NCI-H446 (cell line): ENCODE measurements at places on chromosomes 6 and 20.

DNA sequence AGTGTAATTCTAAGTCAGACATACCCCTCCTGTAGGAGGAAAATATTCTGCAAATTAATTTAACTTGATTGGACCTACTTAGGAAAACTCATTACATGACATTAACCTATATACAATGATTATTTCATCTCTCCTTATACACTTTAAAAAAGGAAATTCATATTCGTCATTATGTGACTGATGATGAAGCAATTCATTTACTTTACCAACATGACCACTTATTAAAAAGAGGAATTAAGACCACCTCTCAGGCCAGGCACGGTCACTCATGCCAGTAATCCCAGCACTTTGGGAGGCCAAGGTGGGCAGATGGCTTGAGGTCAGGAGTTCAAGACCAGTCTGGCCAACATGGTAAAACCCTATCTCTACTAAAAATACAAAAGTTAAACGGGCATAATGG lies 11.6 kb downstream of the AKIRIN2 start:
- no peak for DNase-seq

- no peak for DNase-seq
These were observed 85.4 kb downstream of the CBLN4 start for GRCh38 chr20:55919956-55920355.

- no peak for DNase-seq
These were observed 253.8 kb upstream of the CITED2 start for GRCh38 chr6:139628270-139628669.

DNA sequence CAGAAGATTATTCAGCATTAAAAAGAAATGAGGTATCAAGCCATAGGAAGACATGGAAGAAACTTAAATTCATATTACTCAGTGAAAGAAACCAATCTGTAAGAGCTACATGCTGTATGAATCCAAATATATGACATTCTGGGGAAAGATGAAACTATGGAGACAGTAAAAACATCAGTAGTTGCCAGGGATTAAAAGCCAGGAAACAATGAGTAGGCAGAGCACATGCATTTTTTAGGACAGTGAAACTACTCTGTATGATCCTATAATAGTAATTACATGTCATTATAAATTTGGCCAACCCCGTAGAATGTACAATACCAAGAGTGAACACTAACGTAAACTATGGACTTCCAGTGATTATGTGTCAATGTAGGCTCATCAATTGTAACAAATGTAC lies 92.8 kb upstream of the RNF217 start:
- DNase-seq: no peak

GRCh38 chr6:40195428-40196134 lies 261.3 kb upstream of the MOCS1 start:
- DNase-seq: no peak

- no peak for DNase-seq
These were observed 135.1 kb downstream of the MRPL14 start for GRCh38 chr6:43992126-43992663.

DNA sequence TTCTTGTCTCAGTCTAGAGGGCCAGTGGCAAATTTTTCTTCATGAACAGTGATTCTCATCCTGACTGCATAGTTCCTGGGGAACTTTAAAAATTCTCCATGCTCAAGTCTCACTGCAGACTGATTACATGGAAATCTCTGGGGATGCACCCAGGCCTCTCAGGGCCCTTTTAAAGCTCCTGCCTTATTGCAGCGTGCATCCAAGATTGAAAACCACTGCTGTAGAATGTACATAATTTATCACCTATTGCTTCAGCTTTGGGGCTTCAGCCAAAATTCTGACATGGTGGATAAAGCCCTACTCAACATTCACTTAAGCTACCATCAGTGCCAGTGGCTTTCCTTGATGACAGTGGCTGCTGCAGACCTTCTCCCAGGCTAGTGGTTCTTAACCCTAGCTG lies 143.8 kb downstream of the BTBD3 start:
- DNase-seq: no peak

- DNase-seq: no peak
These were observed 1.3 kb downstream of the RGS19 start for GRCh38 chr20:64077876-64078551.

DNA sequence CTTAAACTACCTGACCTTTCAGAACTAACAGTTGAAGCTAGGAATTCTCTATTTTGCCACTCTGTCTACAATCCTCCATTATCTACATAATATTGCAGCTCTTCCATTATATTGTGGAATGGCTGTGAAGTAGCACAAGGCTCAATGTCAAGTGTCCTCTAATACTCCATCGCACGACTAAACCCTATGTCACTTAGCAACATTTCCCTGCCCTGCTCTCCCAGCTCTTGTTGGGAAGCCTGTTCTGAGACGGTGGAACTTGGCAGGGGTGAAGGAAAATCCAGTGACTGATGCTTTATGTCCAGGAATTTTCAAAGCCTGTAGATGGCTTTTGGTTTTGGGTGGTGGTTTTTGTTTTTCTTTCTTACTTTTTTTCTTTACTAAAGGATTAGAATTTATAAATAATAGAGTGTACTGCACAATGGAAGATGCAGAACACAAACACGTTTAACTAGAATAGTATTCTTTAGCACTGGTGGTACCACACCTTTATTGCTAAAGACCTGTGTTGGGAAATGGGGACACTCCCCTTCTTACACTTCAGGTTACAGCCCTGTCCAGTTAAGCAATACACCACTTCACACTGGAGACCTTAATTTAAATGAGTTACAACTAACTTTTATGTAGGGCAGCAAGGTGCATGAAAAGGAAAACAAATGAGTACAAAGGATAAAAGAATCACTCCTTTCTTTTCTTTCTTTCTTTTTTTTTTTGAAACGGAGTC lies 20.7 kb upstream of the AMD1 start:
- DNase-seq: no peak
